ENCODE measurements at places on chromosomes 4 and X.

- DNase-seq: peak; percentile 97
Observed at GRCh38 chr4:1579901-1580691, 104.0 kb downstream of the FAM53A start.

DNA sequence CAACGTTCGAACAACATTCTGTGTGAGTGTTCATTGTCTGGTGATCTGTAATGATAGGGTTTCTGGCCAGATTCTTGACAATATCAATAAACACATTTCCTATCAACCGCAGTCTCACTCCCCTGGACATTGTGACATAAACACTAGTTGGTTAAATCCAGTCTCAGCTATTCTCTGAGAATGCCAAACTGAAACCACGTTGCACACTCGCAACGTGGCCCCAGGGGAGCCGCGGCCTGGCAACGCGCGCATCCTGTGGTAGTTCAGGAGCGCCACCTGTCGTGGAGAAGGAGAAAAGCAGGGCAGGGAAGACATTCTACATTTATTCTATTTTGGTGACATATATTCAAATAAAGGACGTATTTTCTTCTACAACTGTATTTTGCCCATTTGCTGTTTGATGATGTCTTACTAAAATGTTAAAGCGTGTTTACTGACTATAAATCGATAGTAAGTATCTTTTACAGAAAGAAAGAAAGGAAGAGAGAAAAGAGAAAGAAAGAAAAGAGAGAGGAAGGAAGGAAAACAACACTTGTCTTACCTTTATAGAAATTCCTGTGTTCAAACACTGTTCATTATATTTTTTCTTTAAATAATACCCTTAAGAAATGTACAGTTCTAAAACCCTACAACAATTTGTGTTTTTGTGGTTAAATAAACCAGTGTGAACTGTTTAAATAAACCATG is 738.3 kb upstream of the FRG1 start:
- DNase-seq: peak; percentile 72

DNA sequence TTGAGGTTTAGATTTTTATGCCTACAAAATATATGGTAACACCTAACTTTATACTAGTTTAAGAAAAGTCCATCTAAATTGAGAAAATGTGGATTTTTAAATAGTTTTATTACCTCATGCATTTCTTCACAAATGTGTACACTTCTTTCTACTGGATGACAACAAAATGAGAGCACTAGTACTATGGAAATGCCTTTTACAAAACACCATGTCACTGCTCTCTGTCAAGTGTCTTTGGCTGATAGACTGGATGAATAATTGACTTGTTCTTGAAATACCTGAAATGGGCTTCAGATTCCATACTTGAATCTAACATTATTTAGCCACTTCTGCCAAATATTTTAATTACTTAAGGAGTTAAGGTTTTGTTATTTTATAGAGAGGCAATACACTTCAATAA is 49.5 kb downstream of the AMELX start:
- no peak for DNase-seq

DNA sequence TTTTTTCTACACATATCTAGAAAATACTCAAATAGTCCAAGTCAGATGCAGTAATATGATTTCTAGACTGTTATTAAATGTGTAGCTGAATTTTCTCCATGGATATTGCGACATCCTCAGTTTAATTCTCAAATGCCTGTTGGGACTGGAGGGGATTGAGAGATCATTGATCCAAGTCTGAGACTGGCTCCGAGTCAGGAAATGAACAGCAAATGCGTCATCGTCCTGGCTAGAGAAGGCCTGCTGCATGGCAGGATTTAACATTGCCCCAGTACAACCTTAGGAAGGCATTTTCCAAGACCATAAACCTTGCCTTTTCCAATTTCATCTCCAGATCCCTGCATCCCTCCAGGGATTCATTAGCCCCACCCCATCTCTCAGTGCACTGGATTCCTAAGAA is 56.6 kb upstream of the SLC6A14 start:
- DNase-seq: no peak

DNA sequence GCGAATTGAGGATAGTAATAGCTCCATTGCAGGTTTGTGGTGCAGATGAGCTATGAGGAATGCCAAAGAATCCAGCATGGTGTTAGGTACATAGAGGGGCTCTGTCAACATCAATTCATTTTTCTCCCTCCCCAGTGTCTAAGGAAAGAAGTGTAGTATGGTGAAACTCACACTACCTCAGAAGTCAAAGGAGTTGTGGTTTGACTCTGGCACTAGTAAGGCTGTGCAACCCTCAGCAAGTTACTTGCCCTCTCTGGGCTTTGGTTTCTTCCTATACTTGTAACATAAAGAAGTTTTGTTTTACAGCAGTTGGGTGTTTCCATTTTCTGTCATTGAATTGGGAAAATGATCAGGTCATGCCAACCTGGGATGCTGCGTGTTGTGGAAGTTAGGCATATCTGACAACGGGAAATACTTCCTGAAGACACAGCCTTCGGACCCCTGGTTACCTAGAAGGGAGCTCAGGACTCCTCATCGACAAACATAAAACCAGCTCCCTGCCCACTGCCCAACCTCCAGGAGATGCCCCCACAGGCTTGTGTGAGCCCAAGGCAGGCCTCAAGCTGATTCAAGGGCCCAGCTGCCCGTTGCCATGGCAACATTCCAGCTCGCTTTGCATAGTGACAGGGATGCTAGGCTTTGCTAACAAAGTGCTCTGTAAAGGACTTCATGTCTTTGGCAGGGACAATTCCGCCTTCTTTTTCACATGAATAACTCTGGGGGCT is 71.4 kb downstream of the RTL5 start:
- no peak for DNase-seq

DNA sequence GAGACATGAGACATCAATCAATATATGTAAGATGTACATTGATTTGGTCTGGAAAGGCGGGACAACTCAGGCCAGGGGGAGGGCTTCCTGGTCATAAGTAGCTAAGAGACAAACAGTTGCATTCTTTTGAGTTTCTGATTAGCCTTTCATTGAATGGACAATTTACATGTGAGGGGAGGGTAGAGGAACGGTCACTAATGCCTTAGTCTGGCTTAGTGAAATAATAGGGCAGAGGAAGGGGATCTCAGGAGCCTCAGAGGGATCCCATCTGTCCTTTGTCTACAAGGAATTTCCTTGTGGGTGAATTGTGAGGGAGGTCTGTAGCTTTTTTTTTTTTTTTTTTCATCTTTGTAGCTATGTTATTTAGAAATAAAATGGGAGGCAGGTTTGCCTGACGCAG is 88.3 kb downstream of the GK start:
- no peak for DNase-seq

DNA sequence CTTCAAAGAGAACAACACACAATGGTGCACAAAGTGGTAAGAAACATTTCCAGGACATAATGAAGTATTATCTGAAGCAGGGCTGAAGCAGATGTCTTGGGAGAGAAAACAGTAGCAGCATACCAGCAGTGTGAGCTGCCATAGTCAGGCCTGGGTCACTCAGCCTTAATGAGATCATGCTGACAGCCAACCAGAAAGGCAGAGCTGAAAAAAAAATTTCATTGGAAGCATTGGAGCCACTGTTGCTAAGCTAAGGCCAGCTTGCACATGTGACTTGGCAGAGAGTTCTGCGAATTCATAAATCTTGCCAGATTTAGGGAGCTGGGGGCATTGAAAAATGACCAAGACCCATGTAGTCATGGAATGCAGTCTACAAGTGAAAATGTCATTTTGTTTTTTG is 444.0 kb upstream of the PITX2 start:
- DNase-seq: no peak

- no peak for DNase-seq
Observed at GRCh38 chr4:10623862-10624261, 60.7 kb downstream of the CLNK start.

- no peak for DNase-seq
Observed at GRCh38 chrX:152918707-152919106, 20.8 kb downstream of the ZNF185 start.

GRCh38 chr4:110164856-110165255 is 33.6 kb downstream of the ELOVL6 start:
- DNase-seq: no peak

DNA sequence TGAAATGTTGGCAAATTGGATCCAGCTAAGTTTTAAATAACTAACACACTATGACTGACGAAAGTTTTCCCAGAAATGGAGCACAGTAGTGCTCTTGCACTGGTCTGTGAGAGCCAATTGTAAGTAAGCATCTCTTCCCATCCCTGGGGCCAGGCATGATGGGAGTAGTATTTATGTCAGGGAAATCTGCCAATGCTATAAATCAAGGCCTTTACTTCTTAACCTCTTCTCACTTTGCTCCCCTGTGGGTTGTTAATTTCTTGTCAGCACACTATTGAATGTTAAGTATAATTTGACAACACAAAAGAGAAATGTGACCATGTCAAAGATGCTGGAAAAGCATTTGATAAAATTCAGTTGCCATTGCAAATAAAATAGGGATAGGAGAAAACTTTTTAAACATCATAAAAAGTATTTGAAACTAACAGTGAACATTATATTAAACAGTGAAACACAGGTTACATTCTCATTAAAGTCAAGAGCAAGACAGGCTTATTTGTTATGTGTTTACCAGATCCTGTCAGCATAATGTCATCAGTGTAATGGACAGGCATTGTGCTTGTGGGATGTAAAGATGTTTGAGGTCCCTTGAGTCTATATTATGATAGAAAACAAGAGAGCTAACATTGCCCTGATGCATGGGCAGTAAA is 5.0 kb downstream of the F8A1 start:
- no peak for DNase-seq

DNA sequence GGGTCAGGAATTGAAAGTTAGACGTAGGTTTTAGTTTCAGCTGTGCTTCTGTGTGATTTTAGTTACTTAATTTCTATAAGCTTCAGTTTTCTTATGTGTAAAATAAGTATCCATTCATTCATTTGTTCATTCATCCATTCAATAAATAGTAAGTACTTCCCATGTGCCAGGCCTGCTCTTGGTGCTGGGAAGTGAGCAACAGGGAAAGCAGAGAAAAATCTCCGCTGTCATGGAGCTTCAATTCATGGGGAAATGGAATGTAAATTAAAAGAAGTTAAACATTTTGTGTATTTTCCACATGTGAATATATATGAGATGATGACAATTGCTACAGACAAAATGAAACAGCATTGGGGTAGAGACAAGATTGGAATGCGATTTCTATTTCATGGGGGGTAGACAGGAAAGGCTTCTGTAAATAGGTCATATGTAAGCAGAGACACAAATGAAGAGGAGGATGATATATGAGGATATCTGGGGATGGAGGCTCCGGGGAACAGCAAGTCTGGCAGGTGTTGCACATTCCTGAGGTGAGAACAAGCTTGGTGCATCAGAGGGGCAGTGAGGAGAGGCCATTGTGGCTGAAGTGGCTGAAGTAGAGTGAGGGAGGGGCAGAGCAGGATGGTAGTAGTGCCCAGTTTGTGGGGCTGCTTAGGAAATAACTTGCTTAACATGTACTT is 66.2 kb downstream of the FHIP1A start:
- DNase-seq: no peak
